ENCODE measurements at places on chromosomes 5 and 9.

GRCh38 chr5:132057498-132058255, 2.8 kb upstream of the IL3 start:
- DNase-seq: no peak

- peak; percentile 86 for DNase-seq
Observed at GRCh38 chr5:154972476-154973080, 31.7 kb downstream of the MRPL22 start.

- DNase-seq: no peak
Observed at GRCh38 chr5:17463653-17464052, 34.4 kb upstream of the TAF11L2 start.

DNA sequence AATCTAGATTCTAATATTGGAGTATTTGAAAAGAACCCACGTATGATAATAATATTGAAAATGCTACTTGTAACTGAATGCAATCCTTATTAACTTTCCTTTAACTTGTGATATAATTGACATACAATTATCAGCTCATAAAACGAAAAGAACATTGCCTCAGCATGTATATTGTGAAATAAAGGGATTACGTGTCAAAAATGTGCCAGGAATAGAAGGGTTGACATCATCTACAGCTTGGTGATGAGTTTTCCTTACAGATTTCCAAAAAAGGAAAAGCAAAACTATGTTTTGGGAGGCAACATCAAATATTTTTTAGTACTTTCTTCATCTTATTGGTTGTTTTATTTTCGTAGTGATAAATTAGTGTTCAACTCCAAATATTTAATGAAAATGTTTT, 266.0 kb upstream of the PTGER4 start:
- no peak for DNase-seq

DNA sequence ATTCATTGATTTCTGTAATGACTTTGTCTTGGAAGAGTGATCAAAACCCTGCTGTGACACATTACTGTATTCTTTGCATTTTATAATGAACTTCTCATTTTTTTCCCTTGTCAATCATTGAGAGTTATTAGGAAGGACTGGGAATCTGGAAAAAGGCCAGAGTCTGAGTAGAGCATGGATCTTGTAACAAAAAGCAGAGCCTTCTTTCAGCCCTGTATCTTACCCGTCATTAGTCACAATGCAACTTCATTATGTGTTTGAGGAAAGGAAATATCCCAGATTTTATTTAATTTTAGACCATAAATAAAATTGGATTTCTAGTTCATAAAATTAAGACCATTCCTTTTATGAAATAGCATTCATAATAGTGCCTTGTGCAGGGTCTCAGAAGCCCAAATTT, 131.4 kb downstream of the ARHGEF28 start:
- no peak for DNase-seq

DNA sequence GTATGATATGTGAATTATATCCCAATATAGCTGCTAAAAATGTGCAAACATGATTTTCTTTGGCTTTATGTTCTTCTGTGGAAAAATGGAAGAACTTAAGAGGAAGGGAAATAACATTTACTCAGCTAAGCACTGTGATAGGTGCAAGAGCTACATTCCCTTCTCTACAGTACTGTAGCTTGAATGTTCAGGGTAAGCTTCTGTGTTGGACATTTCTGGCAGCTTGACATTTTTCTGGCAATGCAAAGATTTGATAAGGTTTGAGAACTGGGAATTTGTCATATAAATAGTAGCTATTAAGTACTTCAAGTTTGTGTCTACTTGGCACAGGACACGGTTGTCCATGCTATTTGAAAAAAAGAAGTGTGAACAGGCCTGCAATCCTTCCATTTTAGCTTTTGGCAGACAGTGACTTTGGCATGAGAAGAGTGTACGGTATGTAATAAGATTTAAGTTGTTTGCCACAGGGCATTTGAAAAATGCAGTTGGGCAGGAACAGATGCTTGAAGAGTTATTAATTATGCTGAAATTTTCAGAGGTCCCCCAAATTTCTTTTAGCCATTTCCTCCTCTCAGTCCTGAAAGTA, 77.6 kb downstream of the KIF4B start:
- DNase-seq: no peak

DNA sequence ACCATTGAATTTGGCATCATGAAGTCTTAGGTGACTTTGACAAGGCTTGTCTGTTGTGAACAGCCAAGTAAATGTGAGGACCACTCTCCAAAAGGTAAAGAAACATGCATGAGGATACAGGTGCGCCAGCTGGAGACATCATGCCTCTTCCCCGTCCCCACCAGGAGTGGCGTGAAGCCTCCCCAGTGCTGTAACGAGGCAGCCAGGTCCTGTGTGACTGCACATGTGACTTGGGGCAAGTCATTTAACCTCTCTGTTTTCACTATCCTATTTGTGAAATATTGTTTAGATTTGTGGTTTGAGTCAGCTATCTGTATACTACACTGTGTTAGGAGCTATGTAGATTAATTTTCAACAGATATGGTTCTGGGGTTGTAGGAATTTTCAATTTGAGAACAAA, 65.0 kb downstream of the DOCK8 start:
- no peak for DNase-seq

DNA sequence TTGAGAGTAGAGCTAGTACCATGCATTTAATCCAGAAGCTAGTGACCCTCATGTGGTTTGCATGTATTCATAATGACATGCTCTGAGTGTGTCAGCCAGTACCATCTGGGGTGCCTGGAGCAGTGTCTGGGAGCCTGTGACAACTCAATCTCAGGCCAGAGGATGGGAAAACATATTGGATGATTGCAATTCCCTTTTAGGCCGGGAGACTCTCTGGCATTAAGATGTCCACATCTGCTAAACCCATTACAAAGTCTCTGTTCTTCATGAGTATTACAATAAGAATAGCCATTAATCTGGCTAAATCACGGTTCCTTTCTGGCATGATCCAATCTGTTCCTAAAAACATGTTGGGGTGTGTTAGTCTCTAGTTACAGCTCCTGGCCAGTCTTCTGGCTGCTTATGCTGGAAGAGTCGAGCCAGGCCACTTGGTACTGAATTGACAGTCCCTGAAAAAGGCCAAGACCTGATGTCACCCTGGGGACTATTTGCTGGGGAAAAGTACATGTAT, 475.7 kb downstream of the ENC1 start:
- no peak for DNase-seq

- no peak for DNase-seq
Observed at GRCh38 chr9:136543280-136543679, 2.6 kb downstream of the NOTCH1 start.

DNA sequence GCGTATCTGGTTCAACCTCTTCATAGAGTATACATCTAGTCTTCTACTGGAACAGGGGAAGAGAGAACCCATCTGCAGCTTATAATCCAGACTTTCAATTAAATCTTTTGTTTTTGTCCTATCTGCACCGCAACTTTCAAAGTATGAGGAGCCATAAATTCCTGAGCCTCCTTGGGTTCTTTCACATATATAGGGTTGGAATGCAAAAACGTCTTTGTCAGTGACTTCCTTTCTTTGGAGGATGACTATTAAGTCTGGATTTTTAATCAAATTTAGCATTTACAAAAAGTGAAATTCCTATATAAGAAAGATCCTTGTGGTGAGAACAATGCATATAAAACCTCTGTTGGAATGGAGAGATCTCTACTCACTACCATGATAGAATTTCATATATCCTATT, 370.8 kb downstream of the TMEM38B start:
- DNase-seq: no peak

GRCh38 chr5:169251333-169252084, 49.4 kb downstream of the SLIT3 start:
- DNase-seq: no peak

DNA sequence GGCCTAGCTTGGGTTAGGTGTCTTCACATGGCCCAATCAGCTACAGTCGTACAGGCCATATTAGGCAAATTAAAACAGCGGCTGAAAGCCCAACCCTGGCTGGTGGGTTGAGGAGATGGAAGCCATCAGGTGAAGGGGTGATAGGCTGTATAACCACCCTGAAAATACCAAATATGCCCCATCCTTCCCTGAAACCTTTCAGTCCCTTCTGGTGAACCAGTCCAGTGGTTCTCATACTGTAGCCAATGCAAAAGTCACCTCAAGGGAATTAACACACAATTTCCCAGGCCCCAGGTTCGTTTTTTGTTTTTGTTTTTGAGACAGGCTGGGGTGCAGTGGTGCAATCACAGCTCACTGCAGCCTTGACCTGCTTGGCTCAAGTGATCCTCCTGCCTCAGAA, 19.8 kb upstream of the KCNV2 start:
- no peak for DNase-seq

DNA sequence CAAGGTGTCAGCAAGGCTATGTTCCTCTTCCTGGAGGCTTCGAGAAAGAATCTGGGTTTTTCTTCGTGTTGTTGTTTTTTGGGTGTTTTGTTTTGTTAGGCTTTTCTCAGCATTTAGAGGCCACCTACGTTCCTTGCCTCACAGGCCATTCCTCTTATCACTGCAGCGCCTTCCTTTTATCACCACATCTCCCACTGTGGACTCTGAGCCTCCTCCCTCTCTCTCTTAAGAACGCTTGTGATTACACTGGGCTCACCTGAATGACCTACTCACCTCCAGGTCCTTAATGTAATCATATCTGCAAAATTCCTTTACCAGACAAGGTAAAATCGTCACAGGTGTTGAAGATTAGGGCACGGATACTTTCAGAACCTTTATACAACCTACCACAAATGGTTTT, 340.8 kb downstream of the DTWD2 start:
- DNase-seq: no peak

GRCh38 chr5:113147101-113147508, 170.5 kb downstream of the DCP2 start:
- DNase-seq: no peak

GRCh38 chr5:168992687-168993086, 308.3 kb downstream of the SLIT3 start:
- DNase-seq: peak; percentile 80

GRCh38 chr9:126986506-126986951, 71.9 kb downstream of the RALGPS1 start:
- no peak for DNase-seq

- DNase-seq: no peak
Observed at GRCh38 chr5:20514145-20514544, 526.1 kb upstream of the CDH18 start.

- no peak for DNase-seq
Observed at GRCh38 chr5:44983006-44983405, 174.3 kb downstream of the MRPS30 start.

- DNase-seq: no peak
Observed at GRCh38 chr5:177175336-177175735, 41.8 kb downstream of the NSD1 start.

GRCh38 chr5:76273206-76273885, 129.7 kb upstream of the IQGAP2 start:
- no peak for DNase-seq

DNA sequence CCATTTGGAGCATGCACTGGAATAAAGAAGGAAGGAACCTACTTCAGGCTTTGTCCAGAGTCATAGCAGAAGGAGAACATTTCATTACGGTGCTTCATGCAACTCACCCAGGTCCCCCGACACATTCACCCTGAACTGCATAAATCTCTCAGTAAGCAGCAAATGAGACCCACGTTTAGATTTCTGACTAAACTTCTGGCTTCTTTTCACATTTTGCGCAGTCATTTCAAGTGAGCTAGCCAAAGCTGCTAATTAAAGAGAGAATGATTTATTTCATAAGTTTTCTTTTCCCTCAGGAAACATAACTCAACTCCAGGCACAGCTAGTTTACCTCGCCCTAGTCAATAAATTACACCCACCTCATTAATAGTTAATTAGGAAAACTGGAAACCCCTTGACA, 88.6 kb upstream of the GAS1 start:
- DNase-seq: no peak

DNA sequence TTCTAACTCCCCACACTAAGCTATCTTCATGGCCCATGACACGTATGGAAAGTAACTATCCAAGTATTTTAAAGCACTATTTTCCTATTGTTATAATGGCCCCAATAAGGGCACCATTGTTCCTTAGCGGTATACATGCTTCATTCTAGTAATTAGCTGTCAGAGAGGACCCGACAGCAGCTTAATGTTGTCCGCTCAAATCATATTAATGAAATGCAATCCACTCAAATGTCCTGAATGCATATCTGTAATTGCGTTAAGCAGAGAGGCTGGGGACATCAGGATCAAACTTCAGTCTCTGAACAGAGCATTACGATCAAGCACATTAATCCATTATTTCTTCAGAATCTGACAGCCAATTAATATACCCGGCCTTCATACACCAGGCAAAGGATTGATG, 139.7 kb downstream of the CRB2 start:
- no peak for DNase-seq

DNA sequence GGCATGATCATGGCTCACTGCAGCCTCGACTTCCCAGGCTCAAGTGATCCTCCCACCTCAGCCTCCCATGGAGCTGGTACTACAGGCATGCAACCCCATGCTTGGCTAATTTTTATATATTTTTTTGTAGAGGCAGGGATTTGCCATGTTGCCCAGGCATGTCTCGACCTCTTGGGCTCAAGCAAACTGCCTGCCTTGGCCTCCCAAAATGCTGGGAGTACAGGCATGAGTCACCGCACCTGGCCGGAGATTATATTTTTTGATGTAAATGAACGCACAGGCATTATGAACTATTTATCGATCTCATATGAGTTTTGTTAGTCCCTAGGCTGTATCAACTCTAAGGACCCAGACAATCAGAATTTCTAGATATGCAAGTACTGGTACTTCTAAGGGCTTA, 25.5 kb upstream of the CEP120 start:
- DNase-seq: no peak

- peak; percentile 45 for DNase-seq
Observed at GRCh38 chr9:16329671-16330113, 540.8 kb downstream of the BNC2 start.

DNA sequence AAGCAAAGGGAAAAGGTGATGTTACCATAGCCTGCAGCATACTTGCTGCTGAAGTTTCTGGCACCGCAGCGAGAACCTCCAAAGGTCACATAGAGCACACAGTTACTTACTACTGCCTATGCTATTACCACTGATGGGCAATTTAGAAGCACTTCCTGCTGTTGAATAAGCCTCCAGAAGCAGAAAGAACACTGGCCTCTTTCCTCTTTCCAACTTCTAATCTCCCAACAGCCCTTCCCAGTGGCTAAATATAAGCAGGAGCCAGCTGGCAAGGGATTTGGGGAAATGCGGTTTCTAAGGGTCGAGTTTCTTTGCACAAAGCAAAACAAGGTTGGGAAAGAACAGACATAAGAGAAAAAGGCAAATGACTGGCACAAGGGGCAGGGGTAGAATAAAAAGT, 669.2 kb upstream of the ACO1 start:
- no peak for DNase-seq

- DNase-seq: peak; percentile 5
Observed at GRCh38 chr9:7859701-7860334, 60.2 kb upstream of the DMAC1 start.

- no peak for DNase-seq
Observed at GRCh38 chr5:44183753-44184152, 205.5 kb downstream of the FGF10 start.

- peak; percentile 47 for DNase-seq
Observed at GRCh38 chr5:140317859-140318258, 15.0 kb upstream of the PFDN1 start.

- DNase-seq: peak; percentile 35
Observed at GRCh38 chr5:178576591-178577351, 13.4 kb downstream of the COL23A1 start.

DNA sequence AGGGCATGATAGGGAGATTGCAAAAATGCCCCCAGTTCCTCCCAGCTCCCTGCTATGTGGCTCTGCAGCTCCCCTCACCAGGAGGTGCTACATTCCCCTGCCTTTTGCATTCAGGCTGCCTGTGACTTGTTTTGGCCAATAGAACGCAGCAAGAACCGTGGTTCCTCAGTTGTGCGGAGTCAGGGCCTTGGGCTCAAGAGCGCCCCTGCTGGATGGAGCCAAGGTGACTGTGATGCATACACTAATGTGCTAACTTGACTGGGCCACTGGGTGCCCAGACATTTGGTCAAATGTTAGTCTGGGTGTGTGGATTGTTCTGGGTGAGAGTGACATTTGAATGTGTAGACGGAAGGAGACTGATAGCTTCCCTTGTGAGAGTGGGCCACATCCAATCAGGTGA, 123.3 kb upstream of the MVB12B start:
- DNase-seq: no peak

Data from brain (organoid and tissue), 16 donors.